ENCODE measurements at places on chromosomes 6 and 20. TPM values are rescaled to one million over a fixed set of nuclear protein-coding genes. Genes with fewer than 3 reads are reported as not detected.

NMBR gene
- not detected for total RNA-seq

MAK gene
- 0.09 TPM for total RNA-seq

TFAP2C gene
- total RNA-seq = 0.42 TPM

CRISP3 gene
- 1.1 TPM for total RNA-seq

NCOA7 gene
- 8.4 TPM for total RNA-seq

SCRT2 gene
- not detected for total RNA-seq

FNDC11 gene
- total RNA-seq = 1.1 TPM

DNA sequence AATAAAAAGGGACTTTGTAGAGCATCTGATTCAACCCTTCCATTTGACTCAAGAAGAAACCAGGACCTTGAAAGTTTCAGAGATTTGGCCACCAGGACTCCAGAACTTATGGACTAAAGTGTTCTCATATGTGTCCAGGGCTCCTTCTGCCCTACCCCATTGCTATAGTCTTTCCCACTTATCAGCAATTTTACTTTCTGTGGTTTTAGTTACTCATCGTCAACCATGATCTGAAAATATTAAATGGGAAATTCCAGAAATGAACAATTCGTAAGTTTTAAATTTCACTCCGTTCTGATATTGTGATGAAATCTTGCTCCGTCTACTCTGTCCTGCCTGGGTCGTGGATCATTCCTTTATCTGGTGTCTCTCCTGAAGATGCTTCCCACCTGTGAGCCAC lies 259.8 kb downstream of the PHACTR1 start:
- DNase-seq = no peak

DNA sequence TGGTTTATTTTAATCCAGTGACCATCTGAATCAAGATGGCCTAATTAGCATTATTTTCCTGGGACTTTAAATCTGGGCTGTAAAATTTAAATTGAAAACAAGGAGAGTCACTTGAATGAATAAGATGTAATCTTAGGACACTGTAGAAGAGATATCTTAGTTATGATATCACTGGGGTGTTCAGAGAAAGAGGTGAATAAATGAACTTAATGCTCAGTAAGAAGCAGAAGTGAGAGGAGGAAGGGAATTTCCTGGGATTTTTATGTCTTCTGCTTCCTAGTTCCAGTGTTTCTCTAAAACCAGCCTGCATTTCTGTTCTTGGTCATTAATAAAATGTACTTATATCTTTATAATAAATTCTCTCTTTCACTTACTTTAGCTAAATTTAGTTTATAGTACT lies 136.8 kb upstream of the PTPRK start:
- no peak for DNase-seq

GRCh38 chr6:3631877-3632276 lies 119.6 kb downstream of the PXDC1 start:
- DNase-seq = no peak

- no peak for DNase-seq
Observed at GRCh38 chr6:3887150-3887700, 38.1 kb downstream of the FAM50B start.

DNA sequence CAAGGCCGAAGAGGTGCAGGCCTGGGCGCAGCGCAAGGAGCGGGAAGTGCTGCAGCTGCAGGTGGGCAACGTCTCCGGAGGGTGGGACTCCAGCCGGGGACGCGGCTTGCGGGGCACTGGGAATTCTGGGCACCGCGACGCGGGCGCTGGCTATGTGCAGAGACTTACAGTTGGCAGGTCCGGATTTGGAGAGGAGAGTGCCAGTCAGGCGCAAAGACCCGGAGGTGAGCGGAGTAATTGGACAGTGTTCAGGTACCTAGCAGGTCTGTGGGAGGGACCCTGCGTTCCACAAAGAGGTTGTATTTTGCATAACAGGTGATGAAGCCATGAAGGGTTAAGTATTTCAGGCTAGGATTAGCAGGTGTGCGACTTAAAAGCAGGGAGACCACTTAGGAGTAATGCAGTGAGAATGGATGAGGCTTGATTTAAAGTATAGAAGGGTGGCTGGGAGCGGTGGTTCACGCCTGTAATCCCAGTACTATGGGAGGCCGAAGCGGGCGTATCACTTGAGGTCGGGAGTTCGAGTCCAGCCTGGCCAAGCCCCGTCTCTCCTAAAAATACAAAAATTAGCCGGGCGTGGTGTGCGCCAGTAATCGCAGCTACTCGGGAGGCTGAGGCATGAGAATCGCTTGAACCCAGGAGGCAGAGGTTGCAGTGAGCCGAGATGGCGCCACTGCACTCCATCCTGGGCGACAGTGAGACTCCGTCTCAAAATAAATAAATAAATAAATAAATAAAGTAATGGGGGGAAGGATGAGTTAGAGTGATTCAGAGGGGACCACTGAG lies 1.0 kb downstream of the MRPS26 start:
- DNase-seq = no peak

DNA sequence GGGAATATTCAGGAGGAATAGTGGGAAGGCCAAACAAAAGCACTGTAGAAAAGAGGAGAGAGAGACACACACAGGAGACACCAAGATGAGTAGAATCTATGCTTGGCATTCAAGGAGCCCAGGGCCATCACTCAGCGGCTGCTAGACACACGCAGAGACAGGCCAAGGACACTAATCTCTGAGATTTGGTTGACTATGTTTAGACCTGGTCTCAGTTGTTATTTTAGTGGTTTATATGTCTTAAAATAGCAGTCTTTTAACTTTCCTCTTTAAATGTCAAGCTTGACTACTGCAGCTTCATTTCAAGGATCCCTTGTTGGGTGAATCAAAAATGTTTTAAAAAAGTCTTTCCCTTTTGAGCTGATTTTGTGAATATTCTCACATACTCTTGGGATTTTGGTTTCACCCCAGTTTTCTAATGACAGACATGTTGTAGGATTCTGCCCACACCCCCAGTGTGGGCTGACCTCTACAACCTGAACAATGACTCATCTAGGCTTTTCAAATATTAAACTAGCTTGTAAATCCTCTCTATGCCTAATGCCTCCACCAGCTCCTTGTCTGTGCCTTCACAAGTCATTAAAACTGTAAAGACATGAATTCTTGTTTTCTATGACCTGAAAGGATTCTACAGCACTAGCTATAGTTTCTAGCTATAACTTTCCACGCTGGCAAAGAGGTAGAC lies 142.7 kb upstream of the EXOC2 start:
- DNase-seq = no peak

GRCh38 chr20:39048000-39048696 lies 86.0 kb downstream of the DHX35 start:
- peak; percentile 81 for DNase-seq

DNA sequence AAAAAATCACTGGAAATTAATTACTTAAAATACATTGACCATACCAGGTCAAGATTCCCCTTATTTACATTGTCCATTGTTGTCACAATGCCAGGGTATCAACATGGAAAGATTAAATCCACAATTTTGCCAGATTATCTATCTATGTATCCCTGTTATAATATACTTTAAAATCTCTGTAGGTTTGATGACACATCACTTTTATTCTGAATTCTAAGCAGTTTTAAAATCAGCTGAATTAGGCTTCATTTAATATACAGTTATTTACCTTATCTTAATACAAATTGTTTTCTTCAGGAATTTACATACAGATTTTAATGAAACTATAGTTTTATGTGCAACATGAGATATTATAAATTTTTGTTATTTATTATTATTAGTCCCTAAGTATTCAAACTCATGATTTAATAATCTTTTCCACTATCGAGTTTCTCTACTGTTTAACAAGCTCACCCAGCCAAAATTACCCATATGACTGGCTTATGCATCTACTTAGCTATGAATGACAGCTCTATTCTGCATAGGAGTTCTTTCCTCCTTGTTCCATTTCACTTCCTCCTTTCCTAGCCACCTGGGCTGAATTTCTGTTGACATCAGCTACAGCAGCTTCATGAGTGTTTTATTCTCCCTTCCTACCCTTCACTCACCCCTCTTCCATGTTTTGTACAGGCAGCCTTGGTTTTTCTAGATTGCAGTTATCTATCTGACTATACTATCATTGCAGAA lies 654.2 kb upstream of the MAP3K7 start:
- no peak for DNase-seq

DNA sequence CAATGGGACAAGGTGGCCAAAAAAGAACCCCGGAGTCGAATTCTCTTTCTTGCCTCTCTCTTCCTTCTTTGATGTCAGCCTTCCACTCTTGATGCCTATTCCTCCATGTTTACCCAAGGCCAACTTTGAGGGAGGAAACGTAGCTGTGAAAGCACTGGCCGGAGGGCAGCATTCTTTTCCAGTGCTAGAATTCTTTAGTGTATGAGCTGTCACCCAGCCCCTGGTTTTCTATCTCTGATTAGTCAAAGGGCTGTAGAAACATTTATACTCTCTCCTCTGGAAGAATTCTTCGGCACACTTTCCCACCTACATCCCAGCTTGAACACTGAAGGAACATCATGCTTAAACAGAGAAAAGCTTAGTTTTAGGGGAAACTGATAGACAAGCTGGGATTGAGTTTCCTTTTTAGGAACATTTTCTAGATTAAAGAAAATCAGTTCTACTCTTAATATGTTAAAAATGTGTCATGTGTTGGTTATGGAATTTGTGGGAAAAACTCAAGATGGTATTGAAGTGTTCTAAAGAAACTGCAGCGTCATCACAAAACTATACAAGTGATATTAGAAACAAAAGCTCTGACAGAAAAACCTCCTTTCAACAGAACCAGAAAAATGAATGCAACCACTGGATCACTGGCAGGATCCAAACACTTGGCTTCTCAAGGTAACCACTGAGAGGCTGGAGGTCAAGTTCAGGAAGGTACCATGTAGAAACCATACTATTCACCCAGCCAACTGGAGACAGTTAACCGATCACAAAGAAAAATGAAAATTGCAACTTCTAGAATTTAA lies 20.7 kb upstream of the UTRN start:
- DNase-seq = no peak

DNA sequence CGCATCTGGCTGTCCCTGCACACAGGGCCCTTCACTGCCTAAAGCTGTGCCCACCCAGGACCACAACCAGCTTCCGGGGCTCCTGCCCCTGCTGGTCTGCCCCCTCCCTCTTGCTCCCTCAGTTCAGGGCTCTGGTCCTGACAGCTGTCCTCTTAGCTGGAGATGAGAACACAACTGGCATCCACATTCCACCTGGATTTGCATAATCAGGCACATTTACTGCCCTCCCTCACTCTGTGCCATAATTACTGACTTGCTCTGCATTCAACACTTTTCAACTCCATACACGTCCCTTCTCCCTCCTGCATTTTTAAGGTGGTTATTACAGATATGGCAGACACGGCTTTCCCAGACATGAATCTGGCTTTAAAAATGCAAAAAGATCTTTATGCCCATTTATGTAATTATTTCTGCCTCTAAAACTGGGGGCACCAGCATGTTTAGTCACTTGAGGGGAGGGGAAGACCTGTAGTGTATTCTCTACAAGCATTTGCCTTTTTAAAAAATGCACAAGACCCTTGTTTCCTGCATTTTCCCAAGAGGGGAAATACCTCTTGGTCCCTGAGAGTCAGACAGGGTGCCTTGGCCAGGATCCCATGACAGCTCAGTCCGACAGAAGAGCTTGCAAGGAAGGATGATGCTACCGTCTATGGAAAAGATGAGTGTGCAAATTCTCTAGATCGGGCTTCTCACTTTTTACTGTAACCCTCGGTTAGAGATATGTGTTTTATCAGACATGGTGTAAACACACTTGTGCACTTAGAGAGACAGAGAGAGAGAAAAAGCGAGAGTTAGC lies 401.8 kb downstream of the PREX1 start:
- DNase-seq = no peak

DNA sequence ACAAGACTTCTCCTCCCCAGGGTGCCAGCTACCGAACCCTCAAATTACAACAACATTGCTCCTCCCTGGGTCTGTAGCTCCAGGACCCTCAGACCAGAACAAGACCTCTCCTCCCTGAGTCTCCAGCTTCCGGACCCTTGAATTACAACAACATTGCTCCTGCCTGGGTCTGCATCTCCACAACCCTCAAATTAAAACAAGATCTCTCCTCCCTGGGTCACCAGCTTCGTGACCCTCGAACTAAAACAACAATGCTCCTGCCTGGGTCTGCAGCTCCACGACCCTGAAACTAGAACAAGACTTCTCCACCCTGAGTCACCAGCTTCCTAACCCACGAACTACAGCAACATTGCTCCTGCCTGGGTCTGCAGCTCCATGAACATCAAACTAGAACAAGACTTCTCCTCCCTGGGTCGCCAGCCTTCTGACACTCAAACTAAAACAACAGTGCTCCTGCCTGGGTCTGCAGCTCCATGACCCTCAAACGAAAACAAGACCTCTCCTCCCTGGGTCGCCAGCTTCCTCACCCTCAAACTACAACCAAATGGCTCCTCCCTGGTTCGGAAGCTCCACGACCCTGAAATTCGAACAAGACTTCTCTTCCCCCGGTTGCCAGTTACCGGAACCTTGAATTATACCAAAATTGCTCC lies 324.5 kb downstream of the PREX1 start:
- no peak for DNase-seq

GRCh38 chr6:148134592-148134991 lies 208.0 kb upstream of the SASH1 start:
- DNase-seq = no peak

DNA sequence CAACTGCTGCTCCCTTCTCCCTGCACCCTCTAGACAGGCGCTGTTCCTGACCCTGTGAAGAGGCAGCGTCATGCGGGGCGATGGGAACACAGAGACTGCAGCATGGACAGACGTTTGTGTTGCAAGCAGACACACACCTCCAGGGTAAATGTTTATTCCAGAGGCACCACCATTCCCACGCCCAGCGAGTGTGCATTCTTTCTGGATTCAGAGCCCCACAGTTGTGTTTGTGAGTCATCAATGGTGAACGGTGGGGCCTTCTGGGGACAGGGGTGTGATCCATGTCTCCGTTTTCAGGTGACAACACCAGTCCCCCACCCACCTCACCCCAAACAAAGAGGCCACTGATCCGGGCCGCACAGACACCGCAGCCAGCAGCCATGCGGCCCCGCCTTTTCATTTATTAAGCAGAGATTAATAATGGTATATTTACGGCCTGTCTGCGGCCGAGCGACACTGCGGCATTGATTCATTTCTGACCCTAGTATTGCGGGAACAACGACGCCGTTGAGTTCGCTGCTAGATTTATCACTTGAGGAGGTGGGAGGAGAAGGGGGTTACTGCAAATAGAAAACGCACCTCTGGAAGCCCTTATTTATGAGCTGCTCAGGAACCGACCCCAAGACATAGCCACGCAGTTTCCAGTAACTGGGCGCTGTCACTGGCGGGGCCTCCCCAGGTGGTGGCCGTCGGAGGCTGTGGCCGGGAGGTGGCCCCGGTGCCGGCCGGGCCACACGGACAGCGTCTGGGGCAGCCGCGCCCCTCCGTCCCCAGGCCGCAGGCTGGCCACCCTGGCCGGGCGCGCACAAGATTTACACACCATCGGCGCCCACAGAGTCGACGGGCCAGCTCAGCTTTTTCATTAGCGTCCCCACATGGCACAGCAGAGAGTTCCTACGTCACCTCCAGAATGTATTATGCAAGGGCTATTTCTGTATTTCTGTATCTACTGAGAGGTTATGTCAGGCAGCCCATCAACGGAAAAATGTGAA lies 367.6 kb downstream of the THBS2 start:
- DNase-seq = no peak

GRCh38 chr20:41379551-41379950 lies 12.9 kb upstream of the EMILIN3 start:
- DNase-seq = no peak

Data from thymus (tissue), 14 donors.